Transverse colon (tissue), 4 donors: ENCODE measurements at places on chromosomes 6 and 20. TPM values are rescaled to one million over a fixed set of nuclear protein-coding genes. Genes with fewer than 3 reads are reported as not detected.

LTB gene
- total RNA-seq, result not detected

DNA sequence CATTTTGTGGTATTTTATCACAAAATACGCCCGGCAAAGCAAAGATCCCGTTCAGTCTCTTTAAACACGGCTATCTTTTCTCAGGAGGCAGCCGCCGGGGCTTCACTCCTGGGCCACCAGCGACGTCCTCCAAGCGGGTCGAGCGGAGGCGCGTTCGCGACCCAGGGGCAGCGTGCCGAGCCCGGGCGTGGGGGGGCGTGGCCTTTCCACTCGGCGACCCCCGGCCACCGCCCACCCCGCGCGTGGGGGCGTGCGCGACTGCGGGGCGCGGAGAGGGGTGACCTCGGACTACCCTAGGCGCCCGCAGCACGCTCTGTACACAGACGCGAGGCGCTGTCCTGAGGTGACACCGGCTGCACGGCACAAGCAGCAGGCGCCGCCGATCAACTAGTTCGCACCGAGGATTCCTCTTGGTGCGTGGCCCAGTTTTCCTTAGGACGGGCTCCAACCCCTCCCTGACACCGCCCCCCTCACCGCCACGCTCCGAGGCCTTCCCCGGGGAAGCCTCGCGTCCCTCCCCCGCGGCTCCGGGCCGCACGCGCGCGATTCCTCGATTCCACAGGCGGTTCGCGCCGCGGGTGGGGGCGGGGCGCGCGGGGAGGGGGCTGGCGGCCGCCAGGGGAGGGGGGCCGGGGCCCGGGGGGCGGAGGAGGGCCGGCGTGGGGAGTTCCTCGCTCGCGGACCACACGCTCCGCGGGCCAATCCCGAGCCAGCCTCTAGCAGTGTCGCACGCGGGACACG, 1.1 kb upstream of the JARID2 start:
- H3K36me3 ChIP-seq, result no peaks in the 10 kb centered on the region
- no peaks in the 10 kb centered on the region for H3K27me3 ChIP-seq
- H3K4me1 ChIP-seq, result peaks cover 19% of the 10 kb centered on the region
- DNase-seq, result peak; percentile 84
- H3K27ac ChIP-seq, result peak overlapping the region; percentile 91

DNA sequence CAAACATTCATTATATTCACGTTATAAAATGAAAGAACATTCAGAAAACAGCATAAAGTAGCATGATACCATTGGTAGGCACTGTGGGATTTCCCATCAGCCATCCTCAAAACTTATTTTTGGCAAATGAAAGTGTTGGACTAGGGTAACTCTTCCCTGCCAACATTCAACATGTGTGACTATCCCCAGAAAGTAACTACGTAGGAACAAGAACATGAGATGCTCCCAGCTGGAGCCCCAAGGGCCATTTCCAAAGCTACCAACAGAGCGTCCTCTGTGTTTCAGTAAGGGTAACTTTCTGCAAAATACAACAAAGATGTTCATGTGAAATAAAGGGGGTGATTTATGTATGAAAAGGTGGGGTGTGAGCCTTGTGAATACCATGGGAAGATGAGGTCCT, 28.4 kb upstream of the PTPN1 start:
- H3K4me3 ChIP-seq, result no peak overlapping the region
- no peaks in the 10 kb centered on the region for H3K27me3 ChIP-seq
- no peak overlapping the region for H3K27ac ChIP-seq

DNA sequence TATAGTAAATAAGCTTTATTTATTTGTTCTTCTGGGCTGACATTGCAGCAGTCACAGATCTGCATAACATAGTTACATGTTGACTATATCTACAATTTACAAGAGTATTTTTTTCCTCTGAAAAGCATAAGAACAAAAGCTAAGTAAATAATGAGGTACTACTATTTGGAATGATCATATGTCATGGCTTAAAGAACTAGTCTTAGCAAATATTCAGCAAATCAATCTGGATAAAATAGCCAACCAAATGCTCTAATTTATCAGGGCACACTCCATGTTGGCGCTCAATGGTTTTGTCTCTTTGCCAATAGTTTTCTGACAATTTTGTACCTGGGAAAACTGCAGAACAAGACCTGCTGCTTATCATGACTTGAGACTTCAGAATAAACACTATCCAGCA, 233.4 kb upstream of the RIN2 start:
- DNase-seq, result no peak
- H3K27ac ChIP-seq, result no peak overlapping the region
- H3K4me3 ChIP-seq, result no peak overlapping the region

NFATC2 gene
- total RNA-seq, result 12.0 TPM

DNA sequence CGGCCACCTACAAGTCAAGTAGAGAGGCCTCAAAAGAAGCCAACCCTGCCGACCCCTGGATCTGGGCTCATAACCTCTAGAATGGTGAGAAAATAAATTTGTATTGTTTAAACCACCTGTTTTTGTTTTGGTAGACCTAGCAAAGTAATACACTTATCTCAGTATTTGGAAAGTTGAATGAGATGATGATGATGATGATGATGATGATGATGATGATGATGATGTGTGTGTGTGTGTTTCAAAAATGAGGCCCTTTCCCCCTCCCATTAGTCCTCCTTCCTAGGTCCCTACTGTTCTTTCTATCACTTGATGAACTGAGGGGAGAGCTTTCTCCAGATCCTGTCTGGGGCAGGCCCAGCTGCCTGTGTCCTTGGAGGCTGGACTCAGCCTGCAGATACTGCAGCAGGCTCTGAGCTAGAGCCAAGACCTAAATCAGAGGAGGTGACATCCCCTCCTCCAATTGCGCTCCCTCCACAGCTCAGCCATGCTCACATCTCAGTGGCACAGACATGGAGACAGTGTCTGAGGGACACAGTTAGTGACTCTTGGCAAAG, 120.1 kb downstream of the LRFN2 start:
- no peak overlapping the region for H3K4me3 ChIP-seq
- H3K4me1 ChIP-seq, result no peaks in the 10 kb centered on the region
- DNase-seq, result no peak
- H3K27me3 ChIP-seq, result no peaks in the 10 kb centered on the region
